ENCODE measurements at places on chromosomes 5 and 9.

GRCh38 chr9:92279302-92279701, 14.2 kb downstream of the IARS1 start:
- DNase-seq = no peak

- DNase-seq = peak; percentile 71
Measured at GRCh38 chr9:130172161-130172857, at the start of gene NCS1. Gene NCS1, plus strand, starts transcription at chr9:130172404. Its CDS starts 260 bp downstream, at chr9:130172664.

GRCh38 chr9:104786293-104786692, 22.4 kb downstream of the NIPSNAP3B start:
- no peak for DNase-seq

- no peak for DNase-seq
Measured at GRCh38 chr9:29958469-29958868, 2385.2 kb upstream of the C9orf72 start.

DNA sequence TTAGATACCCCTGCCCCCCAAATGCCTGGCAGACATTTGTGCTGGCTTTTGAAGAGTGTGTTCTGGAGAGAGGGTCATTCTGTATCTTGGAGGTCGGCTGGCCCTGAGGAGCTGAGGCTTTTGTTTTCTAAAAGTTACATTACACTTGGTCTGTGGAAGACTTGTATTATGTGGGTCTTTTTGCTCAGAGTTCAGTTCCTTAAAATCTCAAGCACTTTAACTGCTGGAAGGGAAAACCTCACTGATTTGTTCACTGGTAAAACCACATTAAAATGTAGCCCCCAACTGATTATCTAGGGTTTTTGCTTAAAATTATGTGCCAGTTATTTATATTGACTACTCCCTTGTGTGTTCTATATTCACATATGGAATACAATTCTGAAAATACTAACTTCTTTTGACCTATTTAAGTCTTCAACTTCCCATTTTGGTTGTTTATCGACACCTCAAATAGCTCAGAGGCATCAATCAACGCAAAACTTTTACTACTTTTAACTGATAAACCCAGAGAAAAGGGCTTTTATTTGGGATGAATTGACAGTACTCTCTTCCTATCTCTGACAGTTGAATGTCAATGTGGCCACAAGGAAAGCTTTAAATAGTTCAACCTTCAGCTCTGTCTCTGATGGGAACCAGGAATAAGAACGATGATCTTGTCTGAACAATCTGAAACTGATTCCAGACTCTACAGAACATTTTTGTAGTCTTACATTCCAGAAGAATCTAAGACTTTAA, 54.0 kb upstream of the MAP3K1 start:
- DNase-seq = no peak

GRCh38 chr9:129323376-129323998, 145.4 kb upstream of the IER5L start:
- no peak for DNase-seq

- DNase-seq = no peak
Measured at GRCh38 chr9:105969636-105970035, 275.3 kb downstream of the TMEM38B start.

DNA sequence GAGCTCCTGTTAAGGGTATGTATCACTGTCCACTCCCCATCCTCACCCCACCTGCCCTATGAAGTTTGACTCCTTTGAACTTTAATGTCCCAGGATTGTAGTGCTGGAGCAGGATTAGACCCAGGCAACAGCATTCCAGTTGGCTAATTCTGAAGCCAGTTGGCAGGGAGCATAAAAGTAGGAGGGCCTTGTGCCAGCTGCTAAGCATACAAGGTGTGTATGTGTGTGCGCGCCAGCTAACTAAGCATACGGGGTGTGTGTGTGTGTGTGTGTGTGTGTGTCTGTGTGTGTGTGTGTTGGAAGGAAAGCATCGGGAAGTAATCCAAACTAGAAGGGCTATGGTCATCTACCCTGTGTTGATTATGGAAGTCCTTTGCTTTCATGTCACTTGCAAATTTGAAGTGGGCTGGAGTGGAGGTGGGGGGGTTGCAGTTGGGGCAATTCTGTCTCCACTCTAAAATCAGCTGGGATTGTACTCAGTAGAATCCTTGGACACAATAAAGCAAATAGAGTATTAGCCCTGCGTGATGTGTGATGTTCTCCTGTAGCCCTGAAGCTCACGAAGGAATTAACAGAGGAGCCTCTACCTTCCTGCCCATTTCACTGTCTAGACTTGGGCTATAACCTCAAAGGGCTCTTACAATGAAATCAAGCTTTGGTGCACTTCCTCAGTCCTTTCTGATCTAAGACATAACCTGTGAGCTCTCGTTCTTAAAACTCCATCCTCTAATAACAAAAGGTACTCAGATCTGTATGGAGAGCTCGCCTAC, 26.9 kb downstream of the HMGCR start:
- DNase-seq = no peak

DNA sequence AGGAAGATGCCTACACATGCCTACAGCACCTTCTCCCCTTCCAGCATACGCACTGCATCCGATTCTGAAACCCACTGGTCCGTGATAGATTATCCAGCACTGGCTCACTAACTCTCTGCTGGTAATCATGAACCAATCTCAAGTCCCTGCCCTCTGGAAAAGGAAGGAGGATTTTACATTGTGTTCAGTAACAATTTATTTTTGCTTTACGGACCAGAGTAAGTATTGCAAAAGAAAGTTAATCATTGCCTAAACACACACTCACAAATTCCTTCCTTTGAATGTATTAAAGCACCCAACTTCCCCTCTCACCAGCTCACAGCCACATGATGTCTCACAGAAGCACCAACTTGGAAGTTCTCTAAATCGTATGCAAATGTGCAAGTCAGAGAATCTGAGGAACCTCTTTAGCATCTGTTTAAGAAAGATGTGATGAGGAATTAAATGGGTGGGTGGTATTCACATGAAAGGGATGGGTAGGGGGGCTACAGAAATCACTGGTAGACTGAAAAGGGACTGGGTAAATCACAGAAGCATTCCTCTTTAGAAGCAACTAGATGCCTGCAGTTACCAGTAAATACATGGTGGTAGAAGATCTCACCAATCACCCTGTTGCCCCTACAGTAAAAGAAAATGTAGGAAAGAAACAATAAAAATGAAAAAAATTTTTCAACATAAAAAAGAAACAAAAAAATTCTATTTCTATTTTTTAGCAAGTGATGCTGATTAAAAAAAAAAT, 8.4 kb downstream of the GNAQ start:
- no peak for DNase-seq

GRCh38 chr9:113985968-113986585, 92.0 kb downstream of the AMBP start:
- no peak for DNase-seq

GRCh38 chr9:36008774-36009300, 27.9 kb upstream of the RECK start:
- DNase-seq = peak; percentile 40

DNA sequence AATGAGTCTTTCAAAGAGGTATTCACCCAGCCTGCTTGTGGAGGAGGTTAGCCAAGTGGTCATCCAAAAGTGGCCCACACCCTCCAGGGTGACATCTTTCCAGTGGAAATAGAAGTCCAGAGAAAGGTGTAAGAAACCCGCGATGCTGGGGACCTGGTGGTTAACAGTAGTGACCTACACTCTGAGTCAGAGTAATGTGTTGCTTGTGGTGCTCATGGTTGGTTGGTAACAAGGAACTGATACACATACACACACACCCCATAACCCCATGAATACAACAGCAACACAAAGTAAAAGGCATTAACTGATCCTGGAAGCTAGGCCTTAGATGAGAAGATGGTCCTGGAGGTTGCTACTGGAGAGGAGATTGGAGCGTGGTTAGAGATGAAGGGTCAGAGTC, 26.9 kb downstream of the MRPS30 start:
- DNase-seq = no peak

DNA sequence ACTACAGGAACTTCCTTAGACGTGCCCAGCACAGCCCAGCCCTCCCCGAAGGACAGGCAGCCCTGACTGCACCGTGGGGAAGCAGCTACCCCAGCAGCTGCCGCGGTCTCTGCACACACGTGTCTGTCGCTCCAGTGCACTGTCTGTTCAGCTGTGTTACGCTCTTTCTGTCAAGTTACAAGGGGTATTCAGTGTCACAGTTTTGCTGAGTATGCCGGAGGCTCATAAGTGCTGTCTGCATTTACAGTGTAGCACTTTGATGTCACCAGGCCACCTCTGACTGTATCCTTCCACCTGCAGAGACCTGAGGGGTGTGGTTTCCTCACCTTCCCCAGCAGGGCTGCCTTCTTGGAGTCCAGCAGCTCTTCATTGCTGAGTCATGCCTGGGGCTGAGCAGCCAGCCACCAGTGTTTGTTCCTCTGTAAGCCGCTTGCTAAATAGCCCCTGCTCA, 126.8 kb downstream of the EHMT1 start:
- no peak for DNase-seq

DNA sequence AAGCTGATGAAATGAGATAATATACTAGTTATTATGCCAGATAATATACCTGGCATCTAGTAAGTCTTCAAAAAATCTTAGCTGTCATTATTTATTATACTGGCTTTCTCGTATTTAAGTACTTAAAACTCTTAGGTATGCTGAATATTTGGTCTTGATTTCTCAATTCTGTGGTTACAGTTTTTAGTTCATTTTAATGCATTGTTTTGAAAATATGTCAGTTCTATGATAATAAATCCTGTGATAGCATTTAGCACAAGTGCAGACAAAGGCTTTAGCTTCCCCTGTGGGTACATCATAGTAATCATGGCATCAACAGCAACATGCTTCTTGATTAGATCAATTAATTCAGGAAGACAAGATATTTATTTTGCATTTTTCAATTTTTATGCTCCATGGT, 133.0 kb downstream of the SMC2 start:
- no peak for DNase-seq

GRCh38 chr9:132901858-132902831, 23.4 kb downstream of the SPACA9 start:
- peak; percentile 88 for DNase-seq

GRCh38 chr9:70491426-70492318, 77.2 kb upstream of the KLF9 start:
- no peak for DNase-seq

GRCh38 chr9:120942186-120943001, 15.8 kb upstream of the TRAF1 start:
- DNase-seq = no peak

- no peak for DNase-seq
Measured at GRCh38 chr5:66718374-66719002, 122.3 kb downstream of the MAST4 start.

DNA sequence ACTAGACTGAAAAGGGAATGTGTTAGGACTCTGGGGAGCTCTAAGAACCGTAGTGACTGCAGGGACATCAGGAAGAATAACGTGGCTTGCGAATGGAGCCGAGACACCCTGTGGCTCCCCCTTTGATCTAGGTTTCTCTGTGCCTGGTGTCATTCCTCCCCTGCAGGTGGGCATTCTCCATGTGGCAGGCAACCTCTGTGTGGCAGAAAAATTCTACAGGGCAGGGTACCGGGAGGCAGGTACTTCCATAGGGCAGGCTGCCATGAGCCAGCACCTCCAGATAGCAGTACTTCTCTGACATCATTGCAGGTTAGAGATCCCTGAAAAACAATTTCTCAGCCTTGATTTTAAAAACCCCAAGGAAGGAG, 43.1 kb downstream of the ROPN1L start:
- no peak for DNase-seq

DNA sequence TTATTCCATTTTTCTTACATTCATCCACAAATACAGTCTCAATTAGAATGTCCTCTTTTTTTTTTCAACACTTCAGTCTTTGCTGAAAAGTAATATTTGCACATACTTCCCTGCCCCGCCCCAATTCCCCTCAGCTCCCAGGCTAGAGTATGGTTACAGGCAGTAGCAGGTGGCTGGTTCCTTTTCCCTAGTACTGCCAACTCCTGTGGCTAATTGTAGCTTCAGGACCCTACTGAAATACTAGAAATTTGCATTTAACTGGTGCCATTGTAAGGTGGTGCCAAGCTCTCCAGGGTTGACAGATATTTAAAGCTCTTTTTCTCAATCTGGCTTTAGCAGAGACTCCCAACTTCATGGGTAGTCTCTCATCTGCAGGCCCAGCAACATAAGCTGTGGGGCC, 80.3 kb downstream of the FAM81B start:
- DNase-seq = no peak

DNA sequence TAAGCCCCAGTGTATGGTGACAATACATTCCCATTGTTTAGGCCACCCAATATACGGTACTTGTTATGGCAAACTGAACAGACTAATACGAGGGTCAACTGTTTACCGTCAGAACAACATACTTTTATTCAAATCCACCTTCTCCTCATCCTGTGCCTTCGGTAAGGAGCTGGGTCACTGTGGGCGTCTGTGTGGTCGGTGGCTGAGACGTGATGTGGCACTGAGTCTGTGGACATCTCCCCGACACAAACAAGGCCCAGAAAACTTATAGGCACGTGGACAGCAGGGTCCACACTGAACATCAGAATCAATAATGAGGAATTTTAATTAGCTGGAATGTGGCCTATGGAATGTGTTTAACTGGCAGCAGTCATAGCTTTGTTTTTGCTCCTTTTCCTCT, 154.3 kb upstream of the IRX2 start:
- no peak for DNase-seq

DNA sequence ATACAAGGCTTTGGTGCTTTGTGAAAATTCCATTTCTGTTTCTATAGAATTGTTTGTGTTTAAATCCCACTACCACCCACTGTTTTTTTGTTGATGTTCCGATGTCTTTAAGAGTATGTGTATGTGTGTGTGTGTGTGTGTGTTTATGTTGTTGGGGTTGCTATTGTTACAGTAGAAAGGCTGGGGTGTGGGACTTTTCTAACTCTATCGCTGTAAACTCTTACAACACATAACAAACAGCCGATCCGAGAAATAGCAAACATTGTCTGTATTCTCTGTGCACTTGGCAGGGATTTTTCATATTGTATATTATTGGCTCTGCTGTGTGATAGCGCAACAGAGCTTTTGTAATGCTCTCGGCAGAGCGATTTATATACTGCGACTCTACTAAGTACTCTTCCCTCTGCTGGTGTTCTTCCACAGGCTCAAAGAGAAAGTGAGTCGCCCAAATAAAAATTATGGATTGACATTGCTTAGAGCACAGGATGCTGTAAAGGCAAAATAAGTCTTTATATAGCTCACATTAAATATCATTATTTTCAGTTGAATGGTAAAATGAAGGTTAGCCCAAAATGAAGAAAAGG, 492.2 kb upstream of the ARRDC3 start:
- DNase-seq = no peak

DNA sequence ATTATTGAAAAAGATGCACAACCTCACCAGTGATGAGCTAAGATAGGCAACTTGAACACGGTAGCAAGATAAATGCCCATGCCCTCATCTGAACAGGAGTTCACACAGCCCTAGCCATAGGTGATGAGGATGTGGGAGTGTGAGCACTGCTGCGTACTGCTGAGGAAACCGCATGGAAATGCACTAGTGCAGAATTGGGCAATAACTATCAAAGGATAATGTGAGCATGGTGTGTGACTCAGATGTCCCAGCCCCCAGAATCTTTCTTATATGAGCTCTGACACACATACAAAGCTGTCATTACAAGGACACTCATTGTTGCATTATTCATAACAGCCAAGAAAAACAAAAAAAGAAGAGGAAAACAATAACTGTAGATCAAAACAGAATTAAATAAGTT, 521.2 kb downstream of the IRX1 start:
- no peak for DNase-seq

Data from posterior cingulate gyrus (tissue), 11 donors.